T-helper 22 cell (primary cell): ENCODE measurements at places on chromosomes 1 and 21.

GRCh38 chr1:70745199-70745598, 302.4 kb downstream of the PTGER3 start:
- no peak for DNase-seq

DNA sequence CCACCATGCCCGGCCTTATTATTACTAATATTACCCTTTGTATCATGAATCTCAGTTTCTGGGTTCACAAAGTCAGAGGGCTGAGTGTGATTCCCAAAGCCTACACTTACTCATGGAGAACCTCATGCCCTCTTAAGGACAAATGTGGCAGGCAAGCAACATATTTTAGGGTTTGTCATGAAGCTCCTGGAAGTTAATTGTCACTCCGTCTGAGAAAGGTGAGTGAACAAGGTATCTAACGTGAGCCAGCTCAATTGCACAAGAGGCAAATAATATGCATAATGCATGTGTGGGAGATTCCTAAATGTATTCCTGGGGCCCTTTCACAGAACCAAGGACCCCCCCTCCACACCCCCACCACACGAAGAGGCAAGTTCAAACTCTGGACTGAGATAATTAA, 10.1 kb upstream of the TIAM1 start:
- no peak for DNase-seq

DNA sequence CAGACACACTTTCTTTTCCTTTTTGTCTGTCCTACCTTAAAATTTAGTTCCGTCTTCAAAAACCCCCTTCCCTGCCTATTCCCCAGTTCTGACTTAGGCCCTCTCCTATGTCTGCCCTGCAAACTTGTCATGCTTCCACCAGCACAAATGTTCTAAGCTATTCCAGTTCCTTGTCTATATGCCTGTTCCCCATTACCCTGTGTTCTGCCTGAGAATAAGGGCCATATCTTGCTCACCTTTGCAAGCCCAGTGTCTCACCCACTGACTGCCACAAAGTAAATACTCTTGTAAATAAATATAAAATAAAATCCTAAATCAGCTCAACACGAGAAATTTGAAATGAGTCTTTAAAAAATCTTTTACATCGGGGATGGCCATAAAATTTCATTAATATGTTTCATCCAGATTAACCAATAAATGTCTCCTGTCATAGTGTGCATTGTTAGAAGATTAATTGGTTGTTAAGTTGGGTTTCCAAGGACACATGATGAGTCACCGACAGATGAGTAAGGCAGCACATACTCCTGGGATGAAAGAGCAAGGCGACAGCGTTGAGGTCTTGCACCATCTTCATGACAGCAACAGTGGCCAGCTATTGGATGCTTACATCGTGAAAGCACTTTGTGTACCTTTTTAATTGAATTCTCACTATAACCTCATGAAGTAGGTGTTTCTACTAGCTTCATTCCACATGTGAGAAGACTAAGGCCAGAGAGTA, 92.6 kb upstream of the NGF start:
- DNase-seq, result no peak

- peak; percentile 54 for DNase-seq
Measured at GRCh38 chr1:243254233-243254926, 701 bp downstream of the CEP170 start.

DNA sequence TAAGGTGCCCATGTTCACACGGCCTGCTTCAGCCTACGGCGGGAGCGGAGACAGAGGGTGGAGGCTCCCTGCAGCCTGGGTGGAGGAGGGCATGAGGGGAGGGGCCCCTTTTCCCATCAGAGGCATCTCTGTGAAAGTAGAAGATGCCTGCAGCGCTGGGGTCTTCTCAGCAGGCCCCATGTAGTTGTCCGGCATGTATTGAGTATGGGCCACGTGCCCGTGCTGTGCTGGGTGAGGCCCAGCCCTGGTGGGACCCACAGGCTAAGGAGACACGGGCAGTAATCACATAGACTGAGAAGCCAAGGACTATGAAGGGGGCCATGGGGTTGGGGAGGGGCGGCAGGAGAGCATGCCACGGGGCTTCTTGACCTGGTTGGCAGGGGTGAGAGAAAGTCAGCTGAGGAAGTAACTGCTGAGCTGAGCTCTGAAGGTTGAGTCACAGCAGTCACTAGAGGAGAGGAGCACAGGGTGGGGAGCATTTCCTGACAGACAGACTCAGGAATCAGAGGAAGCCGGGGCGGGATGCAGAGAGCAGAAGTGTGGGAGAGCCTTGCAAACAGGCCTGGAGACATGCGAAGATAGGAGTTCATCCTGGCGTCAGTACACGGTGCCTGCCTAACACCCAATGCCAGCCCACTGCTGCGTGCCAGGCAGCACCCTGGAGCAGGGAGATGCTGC, 21.6 kb downstream of the PSEN2 start:
- DNase-seq, result no peak

DNA sequence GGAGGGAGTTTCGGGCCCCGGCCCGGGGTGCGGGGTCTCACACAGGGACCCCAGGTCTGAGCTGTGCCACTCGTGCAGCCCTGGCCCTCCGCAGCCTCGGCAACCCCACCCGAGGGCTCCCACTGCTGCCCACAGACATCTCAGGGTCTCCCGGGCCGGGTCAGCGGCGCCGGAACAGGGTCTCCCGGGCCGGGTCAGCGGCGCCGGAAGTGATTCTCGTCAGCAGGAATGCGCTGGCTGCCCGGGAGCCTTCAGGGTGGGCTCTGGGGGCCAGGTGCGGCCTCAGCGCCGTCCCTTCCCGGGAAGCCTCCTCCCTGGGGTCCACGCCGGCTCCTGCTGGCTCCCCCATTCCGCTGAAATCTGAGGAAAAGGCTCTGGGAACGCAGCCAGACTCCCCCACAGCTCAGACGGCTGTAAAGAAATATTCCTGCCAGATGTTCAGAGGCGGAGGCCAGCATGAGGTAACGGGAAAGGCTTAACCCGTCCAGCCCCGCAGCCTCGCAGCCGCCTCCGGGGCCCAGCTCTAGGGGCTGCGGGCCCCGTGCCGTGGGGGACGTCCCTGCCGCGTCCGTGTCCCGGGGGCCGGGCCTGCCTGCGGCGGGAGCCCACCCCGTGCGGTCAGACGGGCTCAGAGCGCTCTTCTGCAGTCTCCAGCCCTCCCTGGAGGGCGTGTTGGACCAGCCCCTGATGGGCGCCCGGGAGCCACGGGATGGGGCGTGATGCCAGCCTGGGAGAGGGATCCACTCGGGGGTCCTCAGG, 8.7 kb upstream of the COL6A1 start:
- no peak for DNase-seq

DNA sequence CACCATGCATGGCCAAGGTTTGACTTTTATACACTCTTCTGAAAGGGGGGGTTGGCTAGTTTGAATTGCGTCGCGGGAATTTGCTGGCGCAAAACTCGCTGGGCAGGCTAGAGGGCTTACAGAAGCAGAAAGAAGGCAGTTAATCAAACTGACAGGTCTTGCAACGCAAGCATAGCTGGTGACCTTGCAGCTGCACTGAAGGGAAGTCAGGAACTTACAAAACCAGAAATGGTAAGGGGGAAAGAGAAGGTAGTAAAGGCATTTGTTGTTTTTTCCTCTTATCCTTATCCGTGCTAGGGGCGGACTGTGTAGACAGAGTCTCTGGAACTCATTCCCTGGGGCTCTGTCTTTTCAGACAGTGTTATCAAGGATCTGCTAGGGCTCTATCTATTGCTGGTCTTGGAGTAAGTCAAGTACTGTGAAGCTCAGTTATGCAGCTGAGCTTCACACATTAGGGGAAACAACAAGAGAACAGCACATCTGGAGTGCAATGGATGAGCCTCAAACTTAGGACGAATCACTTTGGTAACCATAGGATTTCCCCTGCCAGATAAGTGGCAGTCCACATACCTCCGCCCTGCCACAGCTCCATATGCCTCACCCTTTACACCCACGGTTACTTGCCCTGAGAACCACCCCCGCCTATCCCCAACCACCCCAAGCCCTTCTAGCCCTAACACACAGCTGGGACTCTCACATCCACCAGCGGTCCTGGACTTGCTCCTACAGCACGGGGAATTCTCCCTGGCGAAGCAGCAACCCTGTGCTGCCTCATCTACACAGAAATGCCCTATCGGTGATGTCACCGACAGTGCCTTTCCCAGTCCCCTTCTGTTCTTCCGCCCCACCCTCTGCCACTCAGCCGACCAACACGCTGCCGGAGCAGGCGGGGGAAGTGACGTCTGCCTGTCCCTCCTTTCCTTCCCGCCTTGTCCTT, 251.4 kb downstream of the FAM72C start:
- DNase-seq, result no peak

GRCh38 chr21:41792711-41793110, 25.9 kb upstream of the RIPK4 start:
- DNase-seq, result no peak

DNA sequence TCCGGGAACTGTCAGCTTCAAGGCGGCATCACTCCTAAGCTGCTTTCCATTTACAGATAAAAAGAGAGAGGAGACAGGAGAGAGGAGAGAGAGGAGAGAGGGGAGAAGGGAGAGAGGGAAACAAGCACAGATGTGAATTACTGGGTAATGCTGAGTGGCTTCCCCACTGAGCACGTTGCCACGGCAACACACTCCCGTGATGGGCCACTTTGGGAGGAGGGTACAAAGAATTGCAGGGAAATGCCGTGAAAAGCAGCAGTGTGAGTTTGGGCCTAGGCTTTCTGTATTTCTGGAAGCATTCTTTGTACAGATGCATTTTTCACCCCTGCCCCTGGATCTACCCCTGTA, 128.0 kb upstream of the IRF2BP2 start:
- no peak for DNase-seq

GRCh38 chr1:215529571-215529970, 37.5 kb upstream of the KCTD3 start:
- no peak for DNase-seq

GRCh38 chr1:207872621-207873020, 38.3 kb downstream of the CD34 start:
- DNase-seq, result no peak

DNA sequence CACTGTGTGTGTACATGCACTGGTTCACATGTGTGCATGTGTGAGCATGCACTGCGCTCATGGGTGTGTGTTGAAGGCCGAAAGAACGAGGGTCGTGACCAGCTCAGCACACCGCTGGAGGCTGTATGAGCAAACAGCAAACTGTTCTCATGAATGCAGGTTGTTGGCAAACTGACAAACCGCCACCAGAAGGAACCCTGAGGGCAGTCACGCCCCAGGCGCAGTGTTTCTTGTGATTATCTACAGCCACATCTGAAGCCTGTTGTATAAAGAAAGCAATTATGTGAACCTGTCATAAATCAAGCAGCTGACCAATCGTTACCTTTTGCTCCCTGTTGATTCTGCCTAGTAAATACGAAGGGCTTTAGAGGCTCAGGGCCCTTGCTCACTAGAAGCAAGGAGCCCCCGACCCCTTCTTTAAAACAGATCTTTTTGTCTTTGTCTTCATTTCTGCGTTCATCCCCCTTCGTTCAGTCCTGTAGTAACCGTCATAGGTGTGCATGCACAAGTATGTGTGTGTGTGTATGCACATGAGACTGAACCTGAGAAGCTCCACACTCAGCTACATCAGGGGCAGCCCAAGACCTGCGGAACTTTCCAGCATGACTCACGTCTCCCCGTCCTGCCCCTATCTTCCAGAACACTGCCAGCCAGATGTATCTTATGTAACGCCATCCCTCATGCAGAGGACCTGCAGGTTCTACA, 16.8 kb upstream of the RIPK4 start:
- DNase-seq, result no peak

- no peak for DNase-seq
Measured at GRCh38 chr1:219227360-219228057, 53.8 kb downstream of the LYPLAL1 start.

DNA sequence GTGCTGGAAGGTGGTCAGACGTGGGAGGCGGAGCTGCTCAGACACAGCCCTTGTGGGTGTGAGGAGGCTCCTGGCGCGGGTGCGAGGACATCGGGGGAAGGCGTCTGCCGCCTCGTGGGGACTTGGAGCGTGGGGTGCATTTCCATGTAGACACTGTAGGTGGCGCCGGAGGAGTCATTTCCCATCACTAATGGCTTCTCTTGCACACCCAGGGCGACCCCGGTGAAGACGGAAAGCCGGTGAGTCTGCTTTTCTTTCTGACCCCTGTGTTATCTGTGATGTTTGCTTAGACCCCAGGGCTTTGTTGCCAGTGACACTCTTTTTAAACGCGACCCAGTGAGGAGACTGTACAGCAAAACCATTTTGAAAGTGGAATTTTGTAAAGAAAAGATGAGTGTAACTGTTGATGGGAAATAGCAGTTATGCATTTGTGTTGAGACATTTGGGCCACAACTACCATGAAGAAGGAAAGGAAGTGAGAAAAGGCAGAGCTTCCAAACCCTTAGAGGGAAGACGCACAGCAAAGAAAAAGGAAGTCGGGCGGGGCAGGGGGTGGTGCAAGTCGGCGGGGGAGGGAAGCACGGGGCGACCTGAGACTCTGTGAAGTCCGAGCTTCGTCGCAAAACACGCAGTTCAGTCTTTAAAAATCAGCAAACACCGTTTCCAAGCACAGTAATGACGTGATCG, 64.0 kb downstream of the SLC19A1 start:
- DNase-seq, result peak; percentile 50

DNA sequence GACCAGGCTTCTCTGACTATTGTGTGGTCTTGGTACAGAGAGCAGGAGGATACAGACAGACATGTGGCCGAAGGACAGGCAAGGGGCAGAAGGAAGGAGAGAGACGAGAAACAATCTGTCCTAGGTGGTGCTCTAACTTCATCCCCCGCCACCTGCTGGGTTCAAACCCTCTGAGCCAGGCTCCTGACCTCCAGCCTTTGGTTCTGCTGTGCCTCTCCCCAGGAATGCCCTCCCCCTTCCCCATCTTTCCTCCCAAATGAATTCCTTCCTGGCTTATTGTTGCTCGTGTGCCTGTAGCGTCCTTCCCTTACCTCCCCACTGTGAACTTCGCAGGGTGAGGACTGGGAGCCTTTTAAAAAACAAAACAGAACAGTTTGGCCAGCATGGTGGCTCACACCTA, 5.4 kb downstream of the TCEA3 start:
- no peak for DNase-seq

DNA sequence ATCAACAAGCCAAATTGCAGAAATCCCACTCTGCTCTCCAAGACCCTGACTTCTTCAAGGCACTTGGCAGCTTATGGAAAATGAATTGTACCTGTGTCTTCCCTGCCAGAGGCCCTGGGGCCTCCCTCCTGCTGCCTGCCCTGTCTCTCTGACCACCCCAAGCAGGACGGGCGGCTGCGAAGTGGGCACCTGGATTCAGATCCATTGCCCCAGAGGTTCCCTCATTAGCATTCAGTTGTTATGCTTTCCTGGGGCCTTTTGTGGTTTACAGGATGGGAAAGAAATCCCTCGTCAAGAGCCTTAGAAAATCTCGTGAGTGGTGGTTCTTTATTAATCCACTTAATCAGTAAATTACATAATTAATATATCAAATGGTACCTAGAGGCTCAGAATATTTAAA, 179.3 kb downstream of the TNR start:
- no peak for DNase-seq

DNA sequence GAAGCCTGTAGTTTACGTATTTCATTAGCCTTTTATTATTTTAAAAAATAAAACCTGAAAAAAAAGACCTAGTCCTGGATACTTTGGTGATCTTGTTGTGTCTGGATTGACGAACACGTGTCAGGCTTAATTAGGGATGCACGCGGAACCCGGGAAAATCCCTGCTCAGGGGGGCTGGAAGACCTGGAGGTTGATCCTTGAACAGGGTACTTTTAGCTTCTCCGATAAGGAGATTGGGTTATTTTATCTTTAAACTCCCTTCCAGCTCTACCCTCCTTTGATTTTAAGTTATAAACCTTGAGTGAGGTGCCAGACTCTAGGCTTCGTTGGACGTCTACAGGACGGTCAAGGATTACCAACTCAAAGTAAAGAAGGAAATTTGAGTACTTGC, 552 bp upstream of the ZNF691 start:
- DNase-seq, result no peak
